Activated naive CD4-positive, alpha-beta T cell treated with Interleukin-2 at 50 U/mL for 16 hours (primary cell): ENCODE measurements at places on chromosomes 3 and 15.

GRCh38 chr3:16978234-16978920 lies 93.6 kb downstream of the PLCL2 start:
- DNase-seq = no peak

DNA sequence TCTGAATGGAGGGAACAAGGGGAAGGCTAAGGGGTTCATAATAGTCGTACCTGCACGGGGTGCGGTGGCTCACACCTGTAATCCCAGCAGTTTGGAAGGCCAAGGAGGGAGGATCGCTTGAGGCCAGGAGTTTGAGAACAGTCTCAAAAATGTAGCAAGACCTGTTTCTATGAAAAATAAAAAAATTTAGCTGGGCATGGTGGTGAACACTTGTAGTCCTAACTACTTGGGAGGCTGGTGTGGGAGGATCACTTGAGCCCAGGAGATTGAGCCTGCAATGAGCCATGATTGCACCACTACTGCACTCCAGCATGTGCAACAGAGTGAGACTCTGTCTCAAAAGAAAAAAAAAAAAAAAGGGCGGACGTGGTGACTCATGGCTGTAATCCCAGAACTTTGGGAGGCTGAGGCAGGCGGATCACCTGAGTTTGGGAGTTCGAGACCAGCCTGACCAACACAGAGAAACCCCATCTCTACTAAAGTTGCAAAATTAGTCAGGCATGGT lies 17.9 kb upstream of the HDAC11 start:
- DNase-seq = no peak

DNA sequence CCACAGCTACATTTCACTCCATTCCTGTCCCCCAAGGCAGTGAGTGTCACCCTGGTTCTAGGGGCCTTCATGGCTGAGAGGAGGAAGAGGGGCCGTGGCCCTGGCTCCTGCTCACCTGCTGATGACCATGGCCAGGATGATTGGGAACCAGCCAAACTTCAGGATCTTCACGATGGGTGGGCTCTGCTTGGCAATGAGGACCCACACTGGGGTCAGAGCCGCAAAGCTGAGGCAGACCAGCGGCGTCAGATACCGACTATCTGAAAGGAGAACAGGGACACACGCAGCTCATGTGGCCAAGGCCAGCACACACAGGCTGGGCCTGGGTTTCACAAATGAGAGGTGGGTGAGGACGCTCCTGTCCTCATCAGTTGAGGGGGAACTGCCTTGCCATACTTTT lies 47.6 kb downstream of the ROPN1B start:
- no peak for DNase-seq

- no peak for DNase-seq
Measured at GRCh38 chr3:81354119-81354518, 407.3 kb downstream of the GBE1 start.

DNA sequence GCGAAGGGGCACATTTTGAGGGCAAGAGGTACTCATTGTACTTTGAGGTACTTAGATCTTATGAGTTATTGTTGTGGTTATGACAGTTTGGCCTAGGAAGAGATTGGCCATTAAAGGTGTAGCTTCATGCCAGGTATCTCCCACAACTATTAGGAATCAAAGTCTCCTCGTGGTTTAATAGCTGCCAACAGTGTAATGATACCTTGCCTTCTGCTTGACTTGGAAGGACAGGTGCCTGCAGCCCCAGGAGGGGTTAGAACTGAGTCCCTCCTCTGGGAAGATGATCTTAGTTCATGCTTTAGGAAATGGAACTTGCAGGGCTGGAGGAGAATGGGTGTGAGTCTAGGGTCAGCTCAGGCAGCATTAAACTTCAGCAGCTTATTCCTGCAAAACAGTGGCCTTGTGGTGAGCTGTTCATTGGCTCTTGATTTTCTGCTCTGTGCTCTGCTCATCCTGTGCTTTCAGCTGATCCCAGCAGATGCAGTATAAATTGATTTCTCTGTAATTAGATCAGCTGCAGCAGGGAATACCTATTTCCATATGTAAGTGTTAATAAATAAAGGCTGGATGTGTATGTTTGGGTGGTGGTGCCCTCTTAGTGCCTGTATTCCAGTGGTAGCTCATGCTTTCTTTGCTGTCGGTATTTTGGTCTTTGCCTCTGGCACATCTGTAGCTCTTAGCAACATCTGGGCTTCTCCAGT lies 40.5 kb downstream of the ZNF609 start:
- DNase-seq = no peak

- no peak for DNase-seq
Measured at GRCh38 chr3:58321791-58322190, 10.9 kb upstream of the PXK start.

DNA sequence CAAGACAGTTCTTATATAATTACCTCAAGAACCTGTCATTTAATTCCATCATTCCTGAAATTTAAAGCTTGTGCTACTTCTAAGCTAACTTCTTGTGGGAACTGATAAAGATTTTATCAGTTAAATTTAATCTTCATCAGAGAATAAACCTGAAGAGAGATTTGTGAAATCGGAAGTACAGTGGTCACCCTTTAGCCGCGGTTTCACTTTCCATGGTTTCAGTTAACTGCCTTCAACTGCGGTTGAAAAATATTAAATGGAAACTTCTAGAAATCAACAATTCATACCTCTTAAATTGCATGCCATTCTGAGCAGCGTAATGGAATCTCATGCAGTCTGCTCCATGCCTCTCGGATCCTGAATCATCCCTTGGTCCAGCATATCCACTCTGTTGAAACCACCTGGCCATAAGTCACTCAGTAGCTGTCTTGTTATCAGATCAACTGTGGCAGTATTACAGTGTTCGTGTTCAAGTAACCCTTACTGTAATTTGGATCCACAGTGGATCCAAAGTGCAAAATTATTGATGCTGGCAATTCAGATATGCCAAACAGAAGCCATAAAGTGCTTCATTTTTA lies 626.1 kb downstream of the CADM2 start:
- no peak for DNase-seq
